Astrocyte (in vitro differentiated cells and primary cell): ENCODE measurements at places on chromosomes 6 and 20.

DNA sequence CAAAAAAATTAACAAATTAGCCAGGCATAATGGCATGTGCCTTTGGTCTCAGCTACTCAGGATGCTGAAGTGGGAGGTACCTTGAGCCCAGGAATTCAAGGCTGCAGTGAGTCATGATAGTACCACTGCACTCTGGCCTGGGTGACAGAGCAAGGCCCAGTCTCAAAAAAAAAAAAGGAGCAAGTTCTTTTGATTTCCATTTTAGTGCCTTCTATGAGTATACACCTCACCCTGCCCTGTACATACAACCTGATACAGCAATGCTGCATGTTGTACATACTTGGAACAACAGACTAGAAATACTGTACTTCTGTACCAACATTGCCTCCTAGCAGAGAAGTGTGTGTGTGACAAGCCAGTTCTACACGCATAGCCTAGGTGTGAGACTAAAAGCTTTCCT, 97.3 kb upstream of the CARMIL1 start:
- DNase-seq: peak; percentile 34

GRCh38 chr6:80438772-80439171, 332.3 kb downstream of the BCKDHB start:
- peak; percentile 87 for DNase-seq

GRCh38 chr20:16040742-16041141, 532.5 kb downstream of the KIF16B start:
- no peak for DNase-seq

GRCh38 chr6:122569230-122569771, 40.9 kb upstream of the PKIB start:
- no peak for DNase-seq

DNA sequence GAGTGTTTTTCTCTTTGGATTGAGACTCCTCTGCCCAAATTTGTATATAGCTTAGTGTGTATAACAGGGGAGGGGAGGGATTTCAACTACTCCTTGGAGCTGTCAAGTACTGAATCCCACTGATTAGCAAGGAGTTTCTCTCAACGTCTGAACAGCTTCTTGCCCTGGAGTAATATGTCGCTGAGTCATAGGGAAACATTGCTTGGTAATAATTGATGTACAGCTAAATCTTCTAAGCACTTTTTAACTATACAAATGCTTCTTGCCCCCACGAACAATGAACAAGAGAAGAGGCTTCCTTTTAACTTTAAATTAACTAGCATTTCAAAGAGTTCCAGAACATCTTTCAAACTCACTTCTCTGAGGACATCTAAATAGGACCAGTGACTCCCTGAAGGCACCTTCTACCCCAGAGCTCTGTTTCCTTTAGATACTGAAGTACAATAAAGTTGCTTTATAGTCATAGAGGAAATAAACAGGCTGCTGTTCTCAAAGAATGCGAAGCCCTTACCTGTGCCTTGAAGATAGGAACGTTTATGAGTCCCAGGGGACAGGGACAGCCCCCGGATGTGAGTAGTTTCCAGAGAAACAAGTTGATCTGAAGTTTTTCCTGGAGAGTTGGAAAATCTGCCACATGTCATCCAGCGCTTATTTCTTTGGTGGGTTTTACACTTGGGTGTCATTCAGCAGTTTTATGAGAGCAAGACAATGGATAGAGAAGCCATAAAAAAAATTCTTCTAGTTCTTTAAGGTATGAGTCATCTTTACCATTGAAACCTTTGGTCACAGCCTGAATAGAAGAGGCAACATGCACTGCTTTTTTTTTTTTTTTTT, 462.5 kb upstream of the BTBD3 start:
- peak; percentile 86 for DNase-seq

DNA sequence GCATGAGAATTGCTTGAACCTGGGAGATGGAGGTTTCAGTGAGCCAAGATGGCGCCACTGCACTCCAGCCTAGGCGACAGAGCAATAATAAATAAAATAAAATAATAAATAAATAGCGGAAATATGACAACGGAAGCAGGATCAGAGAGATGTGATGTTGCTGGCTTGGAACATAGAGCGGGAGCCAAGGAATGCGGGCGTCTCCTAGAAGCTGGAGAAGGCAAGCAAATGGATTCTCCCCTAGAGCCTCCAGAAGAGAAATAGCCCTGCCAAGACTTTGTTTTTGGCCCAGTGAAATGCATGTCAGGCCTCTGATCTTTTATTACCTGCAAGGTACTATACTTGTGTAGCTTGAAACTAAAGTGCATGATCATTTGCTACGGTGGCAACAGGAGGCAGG, 12.4 kb downstream of the KIAA1755 start:
- no peak for DNase-seq

DNA sequence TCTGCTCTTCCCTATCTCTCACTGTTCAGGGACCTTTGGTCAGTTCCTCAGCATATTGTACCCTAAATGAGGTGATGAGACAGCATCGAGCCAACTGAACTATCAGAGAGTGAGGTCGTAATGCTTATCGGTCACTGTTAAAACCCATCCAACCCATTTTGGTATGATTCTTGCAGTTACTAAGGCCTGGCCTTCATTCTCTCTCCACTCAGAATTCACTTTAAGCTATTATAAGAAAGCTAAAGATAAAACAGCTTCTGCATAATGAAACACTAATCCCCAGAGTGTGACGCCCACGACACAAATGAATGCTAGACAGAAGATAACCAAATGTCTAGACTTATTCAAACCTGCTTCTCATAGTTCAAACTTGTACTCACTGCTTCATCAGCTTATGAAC, 175.8 kb downstream of the GMPR start:
- peak; percentile 59 for DNase-seq

GRCh38 chr20:31698803-31699718, 23.6 kb downstream of the BCL2L1 start:
- peak; percentile 98 for DNase-seq

GRCh38 chr20:34744847-34745246, 40.7 kb downstream of the TP53INP2 start:
- DNase-seq: no peak

GRCh38 chr6:28211840-28212509, 13.1 kb upstream of the ZSCAN9 start:
- DNase-seq: no peak

GRCh38 chr20:1820138-1821079, 74.8 kb upstream of the SIRPA start:
- DNase-seq: peak; percentile 81

GRCh38 chr6:166463359-166464067, 80.8 kb upstream of the MPC1 start:
- no peak for DNase-seq

DNA sequence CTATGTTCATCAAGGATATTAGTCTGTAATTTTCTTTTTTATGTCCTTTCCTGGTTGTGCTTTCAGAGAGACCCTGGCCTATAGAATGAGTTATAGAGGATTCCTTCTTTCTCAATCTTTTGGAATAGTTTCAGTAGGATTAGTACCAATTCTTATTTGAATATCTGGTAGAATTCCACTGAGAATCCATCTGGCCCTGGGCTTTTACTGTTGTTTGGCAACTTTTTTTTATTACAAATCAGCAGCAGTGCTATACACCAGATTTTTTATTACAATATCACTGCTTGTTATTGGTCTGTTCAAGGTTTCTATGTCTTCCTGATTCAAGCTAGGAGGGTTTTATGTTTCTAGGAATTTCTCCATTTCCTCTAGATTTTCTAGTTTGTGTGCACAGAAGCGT, 50.0 kb upstream of the NRSN1 start:
- DNase-seq: no peak

GRCh38 chr6:39794231-39794630, 2.1 kb downstream of the DAAM2 start:
- DNase-seq: no peak

DNA sequence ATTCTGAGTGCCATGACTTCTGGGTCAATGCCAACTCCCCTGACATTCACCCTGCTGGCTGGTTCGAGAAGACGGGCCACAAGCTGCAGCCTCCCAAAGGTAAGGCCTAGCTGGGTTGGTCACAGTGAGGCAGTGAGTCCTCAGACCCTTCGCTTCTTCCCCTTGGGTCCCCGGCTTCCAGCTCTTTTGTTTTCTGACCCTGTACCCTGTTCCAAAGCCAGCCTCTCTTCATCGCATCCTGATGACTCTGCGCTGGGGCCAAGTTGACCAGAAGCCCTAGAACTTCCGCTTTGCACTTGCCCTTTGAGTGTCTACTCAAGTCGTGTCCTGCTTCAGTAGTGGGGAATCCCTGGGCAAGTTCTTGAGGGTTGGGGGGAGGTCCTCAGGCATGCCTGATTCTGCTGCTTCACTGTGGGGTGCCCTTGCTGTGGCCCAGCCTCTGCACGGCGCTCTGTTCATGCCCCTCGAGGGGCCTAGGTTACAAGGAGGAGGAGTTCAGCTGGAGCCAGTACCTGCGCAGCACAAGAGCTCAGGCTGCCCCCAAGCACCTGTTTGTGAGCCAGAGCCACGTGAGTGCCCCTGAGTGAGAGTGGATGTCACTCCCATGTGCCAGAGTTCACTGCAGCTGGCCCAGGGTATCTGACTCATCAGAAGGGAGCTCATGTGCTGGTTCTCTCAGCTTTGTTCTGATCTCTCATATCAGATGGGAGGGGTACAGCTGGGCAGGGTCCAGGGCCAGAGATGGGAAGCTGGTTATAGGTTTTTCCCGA, 23.0 kb downstream of the L3MBTL1 start:
- no peak for DNase-seq

GRCh38 chr6:17281497-17282481, 628 bp downstream of the RBM24 start:
- DNase-seq: peak; percentile 18

DNA sequence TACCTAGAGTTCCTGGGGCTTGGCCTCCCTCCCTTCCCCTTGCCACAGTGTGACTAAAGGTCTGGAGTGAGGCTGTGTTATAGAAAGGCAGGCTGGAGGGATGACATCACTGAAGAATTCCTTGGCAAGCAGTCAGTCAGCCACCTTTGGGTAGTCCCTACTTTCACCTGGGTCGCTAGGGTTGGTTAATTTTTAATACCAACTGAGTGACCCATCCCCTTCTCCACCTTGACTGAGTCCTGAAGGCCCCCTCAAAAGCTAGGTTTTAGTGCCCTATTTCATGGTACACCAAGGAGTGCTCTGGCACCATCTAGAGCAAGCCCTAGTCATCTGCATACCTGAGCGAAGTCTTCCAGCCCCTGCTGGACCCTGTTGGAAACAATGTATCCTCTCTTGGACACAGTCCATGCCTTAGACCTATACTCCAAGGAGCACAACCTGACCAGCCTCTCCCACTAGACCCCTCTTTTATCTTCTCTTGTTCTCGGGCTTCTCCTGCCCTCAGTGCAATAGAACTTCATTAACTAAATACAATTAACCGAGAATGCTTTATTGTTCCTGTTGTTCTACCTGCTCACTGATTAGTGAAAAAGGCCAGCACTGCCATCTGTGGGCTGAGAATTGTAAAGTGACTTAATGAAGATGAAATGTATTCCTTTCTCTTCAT, 44.6 kb downstream of the RIN2 start:
- peak; percentile 44 for DNase-seq

DNA sequence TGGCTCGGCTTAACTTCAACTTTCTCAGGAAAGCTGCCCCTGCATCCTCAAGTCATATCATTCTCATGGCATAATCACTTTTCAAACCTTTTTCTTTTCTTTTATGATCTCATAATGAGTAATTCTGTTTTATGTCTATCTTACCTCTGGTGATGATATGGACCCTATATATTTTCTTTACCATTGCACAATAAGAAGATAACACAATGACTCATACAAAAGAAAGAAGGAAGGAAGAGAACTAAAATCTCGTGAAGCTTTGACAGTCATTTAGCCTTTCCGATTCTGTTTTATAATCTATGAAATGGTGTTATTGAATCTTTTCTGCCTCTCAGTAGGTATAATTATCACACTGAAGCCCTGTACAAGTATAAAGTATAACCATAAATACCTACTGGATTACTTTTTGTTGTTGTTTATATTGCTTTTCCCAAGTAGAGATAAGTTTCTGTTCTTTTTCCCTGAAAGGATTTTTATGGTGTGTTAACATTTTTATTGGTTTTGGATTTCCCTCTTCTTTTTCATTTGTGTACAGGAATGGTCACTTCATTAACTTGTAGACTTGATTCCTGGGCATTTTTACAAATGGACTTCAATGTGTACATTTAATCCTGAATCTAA, 300.9 kb downstream of the LAMA2 start:
- peak; percentile 46 for DNase-seq

DNA sequence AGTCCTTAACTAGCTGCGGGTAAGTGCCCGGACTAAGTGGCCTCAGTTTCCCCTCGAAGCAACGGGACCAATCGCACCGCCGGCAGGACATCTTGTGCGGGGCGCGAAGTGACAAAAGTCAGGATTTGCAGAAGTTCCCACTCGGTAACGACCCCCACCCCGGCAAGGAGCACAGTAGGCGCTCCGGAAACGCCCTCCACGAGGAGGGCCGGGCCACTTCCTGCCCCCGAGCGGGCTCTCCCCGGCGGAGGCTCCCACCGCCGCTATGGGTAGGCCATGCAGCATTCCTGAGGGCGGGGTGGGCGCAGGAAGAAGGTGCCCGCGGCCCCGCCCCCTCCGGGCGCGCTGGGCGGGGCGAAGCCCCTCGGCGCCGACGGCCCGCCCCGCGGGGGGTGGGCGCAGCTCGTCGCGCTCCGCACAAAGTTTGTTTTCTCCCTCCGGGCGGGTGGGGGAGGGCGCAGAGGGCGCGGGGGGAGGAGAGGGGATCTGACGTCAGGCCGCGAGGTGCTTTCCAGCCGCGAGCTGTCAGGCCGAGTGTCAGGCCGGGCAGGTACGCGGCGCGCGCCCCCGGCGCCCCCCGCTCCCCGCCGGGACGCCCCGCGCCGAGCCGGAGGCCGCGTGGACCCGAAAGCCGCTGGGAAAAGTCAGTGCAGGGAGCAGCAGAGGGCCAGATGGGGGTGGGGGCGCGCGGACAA, at the start of gene TGIF2:
Gene TGIF2, plus strand, starts transcription at position 495 of the 695 bp plus-strand sequence. CDS start 5,178 bp downstream, outside the sequence.
- peak; percentile 67 for DNase-seq
